GM13977 (cell line): ENCODE measurements at places on chromosomes 16 and 17.
A peak's percentile ranks its signal among the peaks of the same experiment; 100 is the strongest.

DNA sequence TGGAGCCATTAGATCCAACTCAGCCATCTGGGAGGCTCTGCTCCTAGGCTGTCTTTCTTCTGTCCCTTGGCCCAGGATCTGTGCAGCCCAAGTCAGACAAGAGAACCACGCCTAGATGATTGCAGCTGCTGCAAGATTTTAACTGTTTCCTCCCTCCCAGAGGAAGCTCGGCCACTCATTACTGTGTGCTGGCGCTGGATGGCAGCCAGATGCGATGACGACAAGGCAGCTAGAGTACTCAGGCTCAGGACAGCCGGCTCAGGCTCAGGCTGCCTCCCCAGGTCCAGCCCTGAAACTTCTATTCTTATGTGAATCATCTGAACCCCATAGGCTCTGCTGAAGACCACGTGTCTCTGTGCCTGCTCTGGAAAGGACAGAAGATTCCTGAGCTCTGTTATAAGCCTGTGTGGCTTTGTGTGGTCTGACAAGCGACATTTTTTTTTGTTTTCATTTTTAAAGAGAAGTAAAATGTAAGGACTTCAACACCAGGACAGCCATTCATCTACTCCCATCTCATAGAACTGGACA lies 32.1 kb upstream of the FBXW10B start:
- peak; percentile 34 for DNase-seq

- DNase-seq, result no peak
Measured at GRCh38 chr17:68533887-68534694, 21.9 kb downstream of the PRKAR1A start.

- no peak for DNase-seq
Measured at GRCh38 chr17:57407287-57408070, 151.2 kb downstream of the MSI2 start.

DNA sequence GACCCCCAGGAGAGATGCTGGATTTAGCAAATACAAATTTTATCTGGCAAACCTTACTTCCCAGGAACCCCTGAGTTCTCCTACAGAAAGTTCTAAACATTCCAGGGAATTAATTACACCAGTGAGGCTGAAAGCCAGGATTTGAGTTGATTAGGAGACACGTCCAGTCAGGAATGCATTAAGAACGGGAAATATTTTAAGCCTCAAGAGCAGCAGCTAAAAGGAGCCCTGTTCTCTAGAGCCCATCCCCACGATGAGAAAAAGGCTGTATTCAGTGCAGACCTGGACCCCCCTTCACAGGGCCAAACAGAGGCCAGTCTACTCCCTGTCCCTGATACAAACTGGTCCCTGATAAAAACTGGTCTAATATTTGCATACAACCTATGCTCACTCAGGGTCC lies 55.0 kb downstream of the VAT1L start:
- no peak for DNase-seq

DNA sequence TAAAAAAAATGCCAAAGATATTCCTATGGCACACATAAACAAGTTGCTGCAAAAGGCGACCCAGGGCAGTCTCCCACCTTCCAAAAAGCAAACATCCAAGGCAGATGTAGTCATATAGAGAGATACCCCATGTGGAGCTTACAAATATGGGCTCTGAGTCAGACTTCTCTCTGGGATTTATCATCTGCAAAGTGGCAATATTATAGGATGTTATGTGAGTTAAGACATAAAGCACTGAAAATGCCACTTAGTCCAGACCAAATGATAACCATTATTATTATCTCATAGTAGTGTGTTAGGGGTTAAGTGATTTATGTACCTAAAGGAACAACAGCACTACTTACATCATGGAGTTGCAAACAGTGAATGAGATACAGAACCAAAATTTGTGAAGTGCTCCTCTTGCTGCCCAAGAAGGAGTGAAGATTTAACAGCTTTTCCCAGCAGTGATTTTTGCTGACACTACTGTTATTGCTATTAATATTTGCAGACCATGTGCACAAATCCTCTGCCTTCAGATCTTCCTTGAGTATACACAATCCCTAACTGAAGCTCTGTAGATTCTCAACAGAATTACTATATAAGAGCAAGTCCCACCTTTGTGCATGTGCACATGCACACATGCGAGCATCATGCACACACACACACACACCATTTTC lies 560.0 kb upstream of the SALL1 start:
- DNase-seq, result no peak

- no peak for DNase-seq
Measured at GRCh38 chr17:73364155-73364522, 52.3 kb upstream of the CDC42EP4 start.

DNA sequence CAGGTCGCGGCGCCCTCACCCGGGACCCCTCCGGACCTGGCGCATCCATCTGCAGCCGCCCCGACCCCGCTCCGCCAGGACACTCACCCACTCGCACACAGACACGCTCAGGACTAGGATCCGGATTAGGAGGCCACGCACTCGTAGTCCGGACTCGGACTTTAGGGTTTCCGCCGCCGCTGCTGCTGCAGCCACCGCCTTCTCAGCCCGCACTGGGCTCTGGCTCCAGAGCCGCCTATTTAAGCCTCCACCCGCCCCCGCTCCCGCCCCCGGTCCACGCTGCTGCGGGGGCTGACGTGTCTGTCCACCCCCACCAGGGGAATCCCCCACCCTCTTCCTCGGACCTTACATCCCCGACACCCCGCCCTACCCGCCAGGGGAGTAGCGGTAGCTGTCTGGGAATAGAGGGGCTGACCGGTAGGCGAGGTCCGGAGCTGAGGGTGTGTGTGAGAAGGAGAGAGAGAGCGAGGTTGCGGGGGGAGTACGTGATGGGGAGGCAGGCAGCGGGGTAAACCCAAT lies at the start of gene RRAD:
Gene RRAD, minus strand, starts transcription at position 214 of the 519 bp plus-strand sequence. CDS start 356 bp downstream, outside the sequence.
- DNase-seq, result peak; percentile 63
